ENCODE measurements at places on chromosomes 5 and 9.

DNA sequence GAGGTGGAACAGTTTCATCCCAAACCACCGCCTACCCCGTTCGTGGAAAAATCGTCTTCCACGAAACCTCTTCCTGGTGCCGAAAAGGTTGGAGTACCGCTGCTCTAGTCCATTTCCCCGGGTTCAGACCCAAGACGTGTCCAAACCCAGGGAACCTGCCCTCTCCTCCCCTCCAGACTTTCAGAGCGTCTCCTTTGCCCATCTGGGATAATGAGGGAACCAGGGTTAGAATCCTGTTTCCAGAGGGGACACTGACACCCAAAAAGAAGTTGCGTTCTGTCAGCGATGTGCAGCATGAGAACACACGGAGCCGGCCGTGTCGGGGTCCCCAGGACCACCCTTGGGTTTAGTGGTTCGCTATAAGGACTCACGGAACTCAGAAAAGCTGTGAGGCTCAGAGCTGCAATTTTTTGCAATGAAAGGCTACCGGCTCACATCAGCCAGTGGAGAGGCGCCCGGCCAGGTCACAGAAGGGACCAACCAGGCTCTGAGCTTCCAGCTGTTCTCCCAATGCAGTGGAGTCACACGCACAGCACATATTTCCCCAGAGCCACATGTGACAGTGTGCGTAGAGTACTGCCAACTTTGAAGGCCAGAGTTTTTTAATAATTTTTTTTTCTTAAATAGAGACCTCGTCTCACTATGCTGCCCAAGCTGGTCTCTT lies 19.4 kb downstream of the LAMC3 start:
- no peak for DNase-seq

- no peak for DNase-seq
These were observed 27.8 kb downstream of the DPYSL3 start for GRCh38 chr5:147481874-147482705.

- no peak for DNase-seq
These were observed 141.6 kb upstream of the RPS23 start for GRCh38 chr5:82419559-82420332.

- DNase-seq = no peak
These were observed 27.7 kb downstream of the PLCXD3 start for GRCh38 chr5:41482715-41483114.

- no peak for DNase-seq
These were observed 18.1 kb downstream of the NR6A1 start for GRCh38 chr9:124752967-124753366.
